ENCODE measurements at places on chromosomes 16 and 17.

GRCh38 chr17:7191571-7192270 lies 12.6 kb upstream of the ASGR1 start:
- no peak for DNase-seq

DNA sequence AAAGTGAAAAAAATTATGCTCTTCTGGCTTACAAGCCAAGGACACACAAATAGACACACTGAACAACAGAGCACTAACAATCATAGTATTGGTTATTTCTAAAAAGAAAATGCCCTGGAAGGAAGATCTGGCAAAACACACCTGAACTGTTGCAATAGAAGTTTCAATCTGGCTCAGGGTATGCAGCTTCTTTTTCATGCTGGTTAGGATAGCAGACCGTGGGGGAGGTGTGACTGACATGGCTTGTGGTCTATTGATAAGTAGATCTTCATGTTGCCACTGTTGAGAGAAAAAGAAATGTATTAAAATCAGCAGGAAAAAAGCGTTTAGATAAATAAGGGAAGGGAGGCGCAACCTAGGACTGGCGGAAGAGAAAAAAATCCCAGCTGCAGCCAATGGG lies 26.5 kb upstream of the ARL6IP1 start:
- no peak for DNase-seq

DNA sequence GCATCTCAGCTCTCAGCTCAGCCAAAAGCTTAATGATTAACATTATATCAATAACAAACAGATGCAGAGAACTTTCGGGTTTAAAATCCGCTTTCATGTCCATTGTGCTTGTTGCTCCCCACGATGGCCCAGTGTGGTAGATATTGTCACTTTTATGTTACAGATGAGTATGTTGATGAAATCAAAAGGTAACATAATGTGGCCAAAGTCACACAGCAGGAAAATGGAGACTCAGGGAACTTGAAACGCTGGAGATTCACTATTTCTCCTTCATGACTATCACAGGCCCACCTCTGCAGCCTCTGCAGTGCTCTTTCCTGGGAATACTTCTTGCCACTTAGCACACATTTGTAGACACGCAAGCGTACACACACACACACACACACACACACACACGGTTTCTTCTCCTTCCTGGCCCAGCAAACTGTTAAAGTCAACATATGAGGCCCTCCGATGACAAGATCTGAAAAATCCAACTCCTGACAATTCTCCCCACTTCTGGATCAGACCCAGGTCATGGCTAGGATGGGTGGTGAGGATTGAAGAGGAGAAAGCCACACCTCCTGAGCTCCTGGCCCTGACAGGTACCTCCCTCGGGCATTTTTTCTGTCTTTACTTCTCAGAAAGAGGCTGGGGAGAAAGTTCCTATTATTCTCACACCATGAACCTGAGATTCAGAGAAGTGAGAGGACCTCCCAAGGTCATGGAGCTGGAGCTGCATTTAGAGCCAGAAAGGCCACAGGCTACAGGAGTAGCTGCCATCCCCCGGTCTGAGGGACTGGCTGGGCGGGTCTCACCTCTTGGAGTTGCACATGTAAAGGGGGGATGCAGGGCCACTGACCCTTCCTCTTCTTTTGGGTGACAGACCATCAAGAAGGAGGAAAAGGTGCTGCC lies 9.7 kb downstream of the DRC7 start:
- no peak for DNase-seq

DNA sequence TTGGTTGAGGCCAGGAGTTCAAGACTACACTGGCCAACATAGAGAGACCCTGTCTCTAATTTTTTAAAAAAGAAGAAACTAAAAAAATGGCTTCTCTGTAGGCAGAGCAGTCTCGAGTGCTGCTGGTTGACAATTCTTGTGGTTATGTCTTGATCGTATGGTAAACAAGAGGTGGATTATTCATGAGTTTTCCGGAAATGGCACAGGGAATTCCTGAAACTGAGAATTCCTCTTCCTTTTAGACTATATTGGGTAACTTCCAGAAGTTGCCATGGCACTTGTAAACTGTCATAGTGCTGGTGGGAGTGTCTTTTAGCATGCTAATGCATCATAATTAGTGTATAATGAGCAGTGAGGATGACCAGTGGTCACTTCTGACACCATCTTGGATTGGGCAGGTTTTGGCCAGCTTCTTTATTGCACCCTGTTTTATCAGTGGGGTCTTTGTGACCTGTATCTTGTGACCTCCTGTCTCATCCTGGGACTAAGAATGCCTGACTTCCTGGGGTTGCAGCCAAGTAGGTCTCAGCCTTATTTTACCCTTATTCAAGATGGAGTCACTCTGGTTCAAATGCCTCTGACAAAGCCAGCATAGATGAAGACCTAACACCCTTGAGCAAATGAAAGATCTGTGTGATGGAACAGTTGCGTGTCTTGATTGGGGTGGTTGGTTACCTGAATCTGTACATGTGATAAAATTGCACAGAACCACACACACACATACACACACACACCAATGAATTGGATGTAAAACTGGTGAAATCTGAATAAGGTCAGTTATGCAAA lies 30.2 kb downstream of the BMERB1 start:
- no peak for DNase-seq

DNA sequence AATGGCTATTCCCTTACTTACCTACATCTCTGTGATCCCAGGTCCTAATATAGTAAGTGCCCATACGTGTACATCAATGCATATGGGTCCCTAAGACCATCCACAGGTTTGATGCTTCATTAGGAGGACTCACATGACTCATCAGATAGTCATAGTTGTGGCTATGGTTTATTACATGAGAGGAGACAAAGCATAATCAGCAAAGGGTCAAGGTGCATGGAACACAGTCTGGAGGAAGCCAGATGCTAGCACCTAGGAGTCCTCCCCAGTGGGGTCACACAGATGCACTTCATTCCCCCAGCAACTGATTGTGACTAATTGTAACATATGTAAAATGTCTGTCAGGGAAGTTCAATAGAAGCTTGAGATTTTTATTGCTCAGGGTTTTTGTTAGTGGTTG lies 42.8 kb downstream of the PHKB start:
- no peak for DNase-seq

GRCh38 chr17:35977509-35977908 lies 3.8 kb downstream of the CCL16 start:
- DNase-seq, result no peak

GRCh38 chr17:66810951-66811682 lies 23.8 kb upstream of the CACNG5 start:
- DNase-seq, result no peak

- no peak for DNase-seq
These were observed 71.6 kb downstream of the CDK5R1 start for GRCh38 chr17:32558326-32558955.

- no peak for DNase-seq
These were observed 6.3 kb downstream of the C17orf78 start for GRCh38 chr17:37382056-37382455.

- no peak for DNase-seq
These were observed 996 bp downstream of the SUMO2 start for GRCh38 chr17:75181608-75182318.

DNA sequence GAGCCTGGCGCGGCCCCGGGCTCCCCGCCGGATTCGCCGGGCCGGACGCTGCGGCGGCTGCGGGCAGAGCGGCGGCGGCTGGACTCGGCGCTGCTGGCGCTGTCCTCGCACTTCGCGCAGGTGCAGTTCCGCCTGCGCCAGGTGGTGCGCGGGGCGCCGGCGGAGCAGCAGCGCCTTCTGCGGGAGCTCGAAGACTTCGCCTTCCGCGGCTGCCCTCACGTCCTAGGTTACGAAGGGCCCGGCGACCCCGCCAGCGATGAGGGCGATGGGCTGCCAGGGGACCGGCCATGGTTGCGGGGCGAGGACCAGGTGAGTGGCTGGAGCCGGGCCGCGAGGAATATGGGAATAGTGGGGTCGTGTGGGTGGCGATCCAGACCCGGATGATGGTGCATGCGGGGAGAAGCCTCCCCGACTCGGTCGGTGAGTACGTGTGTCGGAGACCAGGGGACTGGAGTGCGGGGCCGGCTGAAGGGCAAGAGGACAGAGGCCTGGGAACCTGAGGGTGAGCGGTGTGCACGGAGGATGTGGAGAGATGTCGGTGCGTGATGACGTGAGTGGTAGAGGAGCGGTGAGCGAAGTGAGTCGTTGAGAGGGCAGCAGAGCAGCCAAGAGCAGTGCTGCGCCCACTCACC lies 517 bp downstream of the RUNDC1 start:
- peak; percentile 39 for DNase-seq

GRCh38 chr16:23232806-23233205 lies 50.3 kb downstream of the SCNN1G start:
- DNase-seq, result no peak

DNA sequence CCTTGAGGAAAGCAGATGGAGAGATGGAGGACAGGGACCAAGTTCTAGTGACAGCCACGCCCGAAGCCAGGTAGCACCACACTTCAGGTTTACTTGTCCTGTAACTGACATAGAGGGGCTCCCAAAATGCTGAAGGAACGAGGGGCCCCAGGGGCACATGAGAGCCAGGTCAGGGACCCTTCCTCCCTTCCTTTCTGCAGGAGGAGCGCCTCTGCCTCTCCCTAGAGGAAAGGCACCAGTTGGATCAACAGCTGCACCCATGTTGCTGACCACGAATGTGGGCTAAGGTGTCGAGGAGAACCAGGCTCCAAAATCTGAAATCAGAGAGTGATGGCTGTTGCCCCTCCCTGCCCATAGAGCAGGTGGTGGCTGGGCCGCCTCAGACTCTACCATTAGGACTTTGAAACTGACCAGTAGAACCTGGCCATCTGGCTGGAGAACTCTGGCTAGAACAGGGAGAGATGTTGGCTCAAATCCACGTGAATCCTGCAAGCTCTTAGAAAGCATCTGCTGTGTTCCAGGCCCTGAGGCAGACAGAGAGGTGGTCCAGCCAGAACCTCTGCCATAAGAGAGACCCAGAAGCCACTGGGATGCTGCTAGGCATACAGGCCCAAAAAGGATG lies 218.8 kb downstream of the KATNIP start:
- DNase-seq, result no peak

DNA sequence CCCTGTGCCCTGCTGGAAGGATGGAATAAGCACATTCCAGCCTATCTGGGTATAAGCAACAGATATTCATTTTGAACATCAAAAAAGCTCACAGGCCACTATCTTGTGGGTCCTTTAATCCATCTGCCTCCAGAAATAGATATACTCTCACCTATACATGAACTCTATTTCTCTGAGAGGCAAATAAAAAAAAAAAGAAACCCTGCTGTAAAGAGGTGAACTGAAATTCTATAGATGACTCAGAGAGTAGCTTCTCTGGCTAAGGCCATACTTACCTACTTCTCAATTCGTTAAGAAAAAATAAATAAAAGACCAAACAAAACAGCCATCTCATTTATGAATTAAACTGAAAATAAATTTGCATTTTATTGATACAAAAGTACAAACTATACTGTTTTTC lies 86.3 kb downstream of the DYNLRB2 start:
- no peak for DNase-seq

- DNase-seq, result peak; percentile 30
These were observed 128.5 kb downstream of the PARN start for GRCh38 chr16:14501331-14502255.

- no peak for DNase-seq
These were observed 7.4 kb upstream of the IL17C start for GRCh38 chr16:88630941-88631340.

DNA sequence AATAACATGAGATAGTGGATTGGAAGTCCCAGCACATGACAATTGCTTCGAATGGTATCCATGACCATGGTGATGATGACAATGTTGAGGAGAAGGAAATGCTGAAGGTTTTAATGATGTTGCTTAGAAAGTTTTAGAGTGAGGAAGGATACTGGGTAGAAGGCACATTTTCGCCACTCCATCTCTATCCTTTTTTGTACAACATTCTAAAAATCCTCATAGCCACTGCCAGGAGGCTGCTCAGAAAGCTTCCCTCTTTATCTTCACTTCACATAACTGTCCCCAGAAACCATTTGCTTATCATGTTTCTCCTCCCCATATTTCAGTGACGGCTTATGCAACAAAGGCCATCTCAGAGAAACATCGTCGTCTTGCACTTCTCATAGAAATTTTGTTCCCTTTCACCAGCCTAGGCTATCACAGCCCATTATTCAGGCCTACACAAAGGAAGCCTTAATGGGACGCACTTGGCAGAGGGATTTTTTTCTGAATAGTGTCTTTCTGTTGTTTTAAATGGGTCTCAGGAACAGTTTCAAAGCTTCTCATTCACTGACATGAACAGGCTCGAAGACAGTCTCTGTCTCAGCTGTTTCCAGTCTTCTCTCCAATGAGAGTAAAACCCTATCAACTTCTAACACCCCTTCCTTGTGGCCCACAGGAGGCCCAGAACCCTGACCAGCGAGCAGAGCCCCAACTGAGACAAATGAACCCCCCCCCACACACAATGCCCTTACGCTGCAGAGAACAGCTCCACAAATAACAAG lies 506.7 kb downstream of the HAPSTR1 start:
- no peak for DNase-seq

GRCh38 chr16:17228048-17228707 lies 242.6 kb downstream of the XYLT1 start:
- DNase-seq, result no peak

- no peak for DNase-seq
These were observed 6.3 kb downstream of the IGSF6 start for GRCh38 chr16:21646091-21646490.

GRCh38 chr16:51268237-51268636 lies 117.2 kb upstream of the SALL1 start:
- DNase-seq, result no peak

GRCh38 chr17:82602986-82603710 lies 45.1 kb downstream of the WDR45B start:
- no peak for DNase-seq

DNA sequence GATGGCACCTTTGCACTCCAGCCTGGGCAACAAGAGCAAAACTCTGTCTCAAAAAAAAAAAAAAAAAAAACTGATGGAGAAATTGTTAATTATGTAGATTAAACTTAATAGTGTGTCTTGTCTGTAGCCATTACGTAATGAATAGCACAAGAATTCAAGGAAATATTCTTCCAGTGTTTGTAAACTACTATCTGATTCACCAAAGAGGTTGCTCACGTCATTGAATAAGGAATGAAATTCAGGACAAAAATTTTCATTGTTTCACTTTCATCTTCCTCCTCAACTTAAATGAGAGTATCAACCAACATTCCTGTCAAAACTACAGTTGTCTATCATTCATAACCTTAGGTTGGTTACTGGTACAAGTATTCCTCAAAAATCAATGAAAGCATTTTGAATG lies 30.7 kb upstream of the MYO18A start:
- no peak for DNase-seq

DNA sequence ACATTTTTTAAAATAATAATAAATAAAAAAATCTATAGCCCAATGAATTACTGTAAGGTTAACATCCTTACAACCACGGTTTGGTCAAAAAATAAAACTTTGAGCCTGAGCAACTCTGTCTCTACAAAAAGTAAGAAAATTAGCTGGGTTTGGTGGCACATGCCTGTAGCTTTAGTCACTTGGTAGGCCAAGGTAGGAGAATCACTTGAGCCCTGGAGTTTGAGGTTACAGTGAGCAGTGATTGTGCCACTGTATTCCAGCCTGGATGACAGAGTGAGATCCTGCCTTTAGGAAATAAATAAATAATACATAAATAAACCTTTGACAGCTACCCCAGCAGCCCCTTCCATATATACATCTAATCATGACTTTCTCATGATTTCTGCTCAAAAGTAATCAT lies 26.9 kb upstream of the PHAF1 start:
- no peak for DNase-seq

All from NCI-H510A (cell line).